ENCODE measurements at places on chromosomes 6 and 20.

- no peak for DNase-seq
Measured at GRCh38 chr6:45568626-45569025, 190.9 kb upstream of the SUPT3H start.

DNA sequence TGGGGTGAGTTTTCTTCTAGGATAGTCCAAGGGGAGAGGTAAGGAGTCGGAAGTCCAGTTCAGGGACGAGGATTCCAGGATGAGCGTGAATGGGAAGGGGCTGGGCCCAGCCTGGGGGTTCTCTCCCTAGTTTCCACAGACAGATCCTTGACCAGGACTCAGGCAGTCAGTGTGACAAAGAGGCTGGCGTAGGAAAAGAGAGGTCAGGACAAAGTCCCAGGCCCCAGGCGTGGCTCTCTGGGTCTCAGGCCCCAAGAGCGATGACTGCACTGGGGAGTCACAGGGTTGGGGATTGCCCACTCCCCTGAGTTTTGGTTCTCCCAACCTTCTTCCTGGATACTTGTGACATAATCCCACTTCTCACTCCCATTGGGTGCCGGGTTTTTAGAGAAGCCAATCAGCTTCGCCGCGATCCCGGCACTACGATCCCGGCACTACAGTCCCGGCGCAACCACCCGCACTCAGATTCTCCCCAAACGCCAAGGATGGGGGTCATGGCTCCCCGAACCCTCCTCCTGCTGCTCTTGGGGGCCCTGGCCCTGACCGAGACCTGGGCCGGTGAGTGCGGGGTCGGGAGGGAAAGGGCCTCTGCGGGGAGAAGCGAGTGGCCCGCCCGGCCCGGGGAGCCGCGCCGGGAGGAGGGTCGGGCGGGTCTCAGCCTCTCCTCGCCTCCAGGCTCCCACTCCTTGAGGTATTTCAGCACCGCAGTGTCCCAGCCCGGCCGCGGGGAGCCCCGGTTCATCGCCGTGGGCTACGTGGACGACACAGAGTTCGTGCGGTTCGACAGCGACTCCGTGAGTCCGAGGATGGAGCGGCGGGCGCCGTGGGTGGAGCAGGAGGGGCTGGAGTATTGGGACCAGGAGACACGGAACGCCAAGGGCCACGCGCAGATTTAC lies 46.2 kb upstream of the TRIM26 start:
- DNase-seq: no peak

- no peak for DNase-seq
Measured at GRCh38 chr20:19423097-19423899, 210.9 kb downstream of the SLC24A3 start.

GRCh38 chr6:41093729-41094128 lies 21.0 kb downstream of the NFYA start:
- DNase-seq: no peak

- no peak for DNase-seq
Measured at GRCh38 chr6:80105972-80106417, 476 bp upstream of the BCKDHB start.

GRCh38 chr20:52306477-52306876 lies 114.9 kb upstream of the ZFP64 start:
- DNase-seq: no peak

GRCh38 chr6:51477711-51478311 lies 609.6 kb downstream of the PKHD1 start:
- DNase-seq: no peak

GRCh38 chr6:63493557-63493956 lies 78.7 kb upstream of the LOC128125822 start:
- DNase-seq: no peak

GRCh38 chr20:4038047-4038459 lies 22.7 kb upstream of the RNF24 start:
- DNase-seq: peak; percentile 99

DNA sequence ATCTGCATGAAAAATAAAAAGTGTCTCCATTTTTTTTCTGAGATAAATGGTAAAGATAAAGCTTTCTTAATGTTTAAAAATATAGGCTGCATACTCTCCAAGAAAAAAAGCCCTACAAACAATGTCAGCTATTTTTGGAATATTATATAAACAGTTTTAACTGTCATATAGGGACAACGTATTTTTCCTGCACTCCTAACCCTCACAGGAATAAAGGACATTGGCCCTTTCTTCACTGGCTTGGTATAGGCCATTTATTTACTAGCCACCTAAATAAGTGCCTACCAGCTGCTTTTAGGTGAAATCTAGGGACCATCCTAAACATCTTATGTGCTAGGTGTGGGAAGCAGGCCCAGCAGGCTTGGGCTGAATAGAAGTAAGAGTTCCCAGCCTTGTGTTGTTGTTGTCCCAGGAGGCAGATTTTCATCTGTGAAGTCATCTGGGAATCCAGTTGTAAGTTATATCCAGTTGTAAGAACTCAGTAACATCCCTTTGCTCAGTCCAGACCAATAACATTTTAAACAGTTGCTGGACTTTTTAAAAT lies 21.3 kb downstream of the FOXO3 start:
- DNase-seq: no peak

- DNase-seq: peak; percentile 56
Measured at GRCh38 chr6:124961777-124962638, at the start of gene RNF217. TSS of gene RNF217 (plus strand) at chr6:124962437. CDS start at chr6:124962545, 108 bp downstream.

- no peak for DNase-seq
Measured at GRCh38 chr6:167832497-167833395, 6.0 kb downstream of the AFDN start.
